Colonic mucosa (tissue), 4 donors: ENCODE measurements at places on chromosomes 11 and 22. TPM values are rescaled to one million over a fixed set of nuclear protein-coding genes. Genes with fewer than 3 reads are reported as not detected.

PITPNM1 gene
- 89.3 TPM for total RNA-seq

DDTL gene
- total RNA-seq: 3.0 TPM

- H3K27ac ChIP-seq: no peak overlapping the region
- no peaks in the 10 kb centered on the region for H3K27me3 ChIP-seq
- DNase-seq: no peak
- no peak overlapping the region for H3K4me3 ChIP-seq
- no peaks in the 10 kb centered on the region for H3K36me3 ChIP-seq
Observed at GRCh38 chr11:132402071-132402684, 1031.8 kb downstream of the NTM start.

GRCh38 chr22:10780281-10780680 lies 4747.7 kb upstream of the OR11H1 start:
- no peak overlapping the region for H3K27ac ChIP-seq
- DNase-seq: no peak
- H3K4me3 ChIP-seq: no peak overlapping the region

GRCh38 chr11:76748948-76749347 lies 34.2 kb upstream of the TSKU start:
- H3K27ac ChIP-seq: no peak overlapping the region
- no peaks in the 10 kb centered on the region for H3K4me1 ChIP-seq
- no peak for DNase-seq
- H3K27me3 ChIP-seq: no peaks in the 10 kb centered on the region
- no peaks in the 10 kb centered on the region for H3K36me3 ChIP-seq

GRCh38 chr11:19843079-19843478 lies 130.4 kb downstream of the NAV2 start:
- H3K27ac ChIP-seq: no peak overlapping the region
- no peaks in the 10 kb centered on the region for H3K4me1 ChIP-seq
- no peaks in the 10 kb centered on the region for H3K36me3 ChIP-seq
- no peak overlapping the region for H3K4me3 ChIP-seq

- DNase-seq: no peak
- H3K36me3 ChIP-seq: no peaks in the 10 kb centered on the region
- H3K27me3 ChIP-seq: no peaks in the 10 kb centered on the region
- H3K4me3 ChIP-seq: no peak overlapping the region
- no peak overlapping the region for H3K27ac ChIP-seq
Observed at GRCh38 chr11:71542382-71542781, 4.6 kb downstream of the KRTAP5-8 start.

GRCh38 chr11:111285189-111286091 lies 12.9 kb upstream of the POU2AF3 start:
- no peaks in the 10 kb centered on the region for H3K27me3 ChIP-seq
- no peak overlapping the region for H3K4me3 ChIP-seq
- no peaks in the 10 kb centered on the region for H3K36me3 ChIP-seq
- DNase-seq: no peak

DNA sequence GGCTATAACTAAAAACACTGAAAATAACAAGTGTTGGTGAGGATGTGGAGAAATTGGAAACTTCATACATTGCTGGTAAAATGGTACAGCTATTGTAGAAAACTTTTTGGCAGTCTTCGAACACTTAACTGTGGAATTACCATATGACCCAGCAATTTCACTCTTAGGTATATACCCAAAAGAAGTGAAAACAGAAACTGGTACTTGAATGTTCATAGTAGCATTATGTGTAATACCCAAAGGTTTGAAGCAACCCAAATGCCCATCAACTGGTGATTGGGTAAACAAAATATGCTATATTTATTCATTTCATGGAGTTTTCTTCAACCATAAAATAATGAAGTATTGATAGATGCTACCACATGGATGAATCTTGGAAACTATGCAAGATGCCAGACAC lies 40.8 kb upstream of the FTH1 start:
- H3K4me3 ChIP-seq: no peak overlapping the region
- no peaks in the 10 kb centered on the region for H3K27me3 ChIP-seq
- no peak for DNase-seq
- no peaks in the 10 kb centered on the region for H3K36me3 ChIP-seq
- H3K27ac ChIP-seq: no peak overlapping the region

DNA sequence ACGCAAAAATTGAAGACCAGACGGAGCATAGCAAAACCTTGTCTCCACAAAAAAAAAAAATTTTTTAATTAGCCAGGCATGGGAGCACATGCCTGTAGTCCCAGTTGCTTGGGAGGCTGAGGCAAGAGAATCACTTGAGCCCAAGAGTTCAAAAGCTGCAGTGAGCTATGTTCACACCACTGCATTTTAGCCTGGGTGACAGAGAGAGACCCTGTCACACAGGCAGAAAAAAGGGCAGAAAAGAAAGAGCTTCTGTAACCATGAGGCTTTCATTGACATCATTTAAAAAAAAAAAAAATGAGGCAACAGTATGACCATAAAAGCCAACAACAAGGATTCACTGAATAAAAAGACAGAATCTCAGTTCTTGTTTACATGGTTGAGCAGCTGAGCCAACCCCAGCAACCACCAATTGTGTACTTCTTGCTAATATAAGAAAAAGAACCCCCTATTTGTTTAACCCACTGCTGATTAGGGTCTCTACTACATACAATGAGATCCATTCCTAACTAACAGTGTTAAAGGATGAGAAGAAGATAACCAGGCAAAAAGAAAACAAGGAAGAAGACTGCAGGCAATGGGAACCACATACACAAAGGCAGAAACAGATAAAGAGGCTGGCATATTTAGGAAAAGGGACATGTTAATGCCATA lies 86.2 kb upstream of the SCUBE2 start:
- no peaks in the 10 kb centered on the region for H3K4me1 ChIP-seq
- no peak for DNase-seq
- no peak overlapping the region for H3K27ac ChIP-seq
- no peaks in the 10 kb centered on the region for H3K36me3 ChIP-seq
- H3K4me3 ChIP-seq: no peak overlapping the region

DNA sequence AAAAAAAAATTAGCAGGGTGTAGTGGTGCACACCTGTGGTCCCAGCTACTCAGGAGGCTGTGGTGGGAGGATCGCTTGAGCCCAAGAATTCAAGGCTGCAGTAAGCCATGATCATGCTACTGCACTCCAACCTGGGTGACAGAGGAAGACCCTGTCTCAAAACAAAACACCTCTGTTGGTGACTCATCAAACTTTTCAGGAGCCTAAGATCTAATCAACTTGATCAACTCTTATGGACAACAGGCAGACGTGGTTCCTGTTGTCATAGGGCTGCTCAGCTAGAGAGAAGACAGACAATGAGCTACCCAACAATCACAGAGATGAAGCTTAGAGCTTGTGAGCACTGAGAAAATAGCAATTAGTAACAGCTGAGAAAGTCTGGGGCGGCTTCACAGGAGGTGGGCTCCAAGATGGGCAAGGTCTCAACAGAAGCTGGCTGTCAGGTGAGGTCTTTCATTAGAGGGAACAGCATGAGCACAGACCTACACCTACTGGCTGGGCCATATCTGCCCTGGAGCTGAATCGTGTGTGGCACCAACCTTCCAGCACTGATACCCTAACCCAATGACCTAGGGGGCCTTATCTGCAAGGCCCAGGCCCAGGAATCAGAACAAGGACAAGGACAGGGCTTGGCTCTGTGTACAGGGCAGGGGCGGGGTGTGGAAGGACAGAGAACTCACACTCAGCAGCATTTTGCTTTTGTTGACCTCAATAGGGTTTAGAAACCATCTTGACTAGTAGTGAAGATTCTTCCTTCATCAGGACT lies 7.2 kb upstream of the UCP3 start:
- no peaks in the 10 kb centered on the region for H3K27me3 ChIP-seq
- no peaks in the 10 kb centered on the region for H3K36me3 ChIP-seq
- peaks cover 7% of the 10 kb centered on the region for H3K4me1 ChIP-seq
- no peak overlapping the region for H3K4me3 ChIP-seq

GRCh38 chr11:79226126-79226525 lies 214.7 kb downstream of the TENM4 start:
- no peak overlapping the region for H3K27ac ChIP-seq
- H3K4me1 ChIP-seq: no peaks in the 10 kb centered on the region
- H3K36me3 ChIP-seq: no peaks in the 10 kb centered on the region
- no peak for DNase-seq
- no peak overlapping the region for H3K4me3 ChIP-seq

DNA sequence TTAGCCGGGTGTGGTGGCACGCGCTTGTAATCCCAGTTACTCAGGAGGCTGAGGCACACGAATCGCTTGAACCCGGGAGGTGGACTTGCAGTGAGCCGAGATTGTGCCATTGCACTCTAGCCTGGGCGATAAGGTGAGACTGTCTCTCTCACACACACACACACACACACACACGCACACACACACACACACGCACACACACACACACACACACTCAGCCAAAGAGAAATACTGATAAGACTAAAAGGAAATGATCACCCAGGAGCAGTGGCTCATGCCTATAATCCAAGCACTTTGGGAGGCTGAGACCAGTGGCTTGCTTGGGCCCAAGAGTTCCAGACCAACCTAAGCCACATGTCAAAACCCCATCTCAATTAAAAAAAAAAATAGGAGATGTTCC lies 20.8 kb downstream of the HSPA8 start:
- no peaks in the 10 kb centered on the region for H3K27me3 ChIP-seq
- DNase-seq: no peak
- no peaks in the 10 kb centered on the region for H3K4me1 ChIP-seq
- H3K27ac ChIP-seq: no peak overlapping the region
- H3K4me3 ChIP-seq: no peak overlapping the region

- H3K4me3 ChIP-seq: no peak overlapping the region
- no peak for DNase-seq
- H3K36me3 ChIP-seq: no peaks in the 10 kb centered on the region
- no peaks in the 10 kb centered on the region for H3K4me1 ChIP-seq
- no peak overlapping the region for H3K27ac ChIP-seq
Observed at GRCh38 chr11:92703449-92703830, 266.0 kb upstream of the MTNR1B start.

- DNase-seq: no peak
- no peaks in the 10 kb centered on the region for H3K4me1 ChIP-seq
- H3K27me3 ChIP-seq: no peaks in the 10 kb centered on the region
Observed at GRCh38 chr11:121004206-121004840, 19.6 kb upstream of the TBCEL start.

DNA sequence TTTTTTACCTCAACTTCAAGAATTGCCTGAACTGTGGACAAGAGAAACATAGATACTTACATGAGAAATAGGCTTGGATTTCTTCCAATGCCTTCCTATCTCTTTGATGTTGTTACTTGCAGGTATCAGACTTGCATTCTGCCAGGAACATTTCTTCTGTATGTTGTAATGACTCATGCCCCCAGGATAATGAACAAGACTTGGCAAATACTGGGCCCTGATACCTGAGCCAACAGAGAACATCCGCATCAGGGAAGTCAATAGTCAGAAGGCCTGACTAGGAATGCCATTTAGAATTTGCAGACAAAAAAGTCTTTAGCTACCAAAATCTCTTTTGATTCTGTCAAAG lies 273.7 kb upstream of the KIRREL3 start:
- no peak overlapping the region for H3K4me3 ChIP-seq
- H3K27me3 ChIP-seq: no peaks in the 10 kb centered on the region
- H3K27ac ChIP-seq: no peak overlapping the region
- no peaks in the 10 kb centered on the region for H3K4me1 ChIP-seq
